Activated naive CD4-positive, alpha-beta T cell treated with anti-CD3 and anti-CD28 coated beads, Interleukin-2, amount 50 U/mL, for 72 hours (primary cell): ENCODE measurements at places on chromosomes 4 and X. TPM values are rescaled to one million over a fixed set of nuclear protein-coding genes. Genes with fewer than 3 reads are reported as not detected.

GRCh38 chr4:141074098-141074878, 59.0 kb downstream of the RNF150 start:
- no peak for DNase-seq

DNA sequence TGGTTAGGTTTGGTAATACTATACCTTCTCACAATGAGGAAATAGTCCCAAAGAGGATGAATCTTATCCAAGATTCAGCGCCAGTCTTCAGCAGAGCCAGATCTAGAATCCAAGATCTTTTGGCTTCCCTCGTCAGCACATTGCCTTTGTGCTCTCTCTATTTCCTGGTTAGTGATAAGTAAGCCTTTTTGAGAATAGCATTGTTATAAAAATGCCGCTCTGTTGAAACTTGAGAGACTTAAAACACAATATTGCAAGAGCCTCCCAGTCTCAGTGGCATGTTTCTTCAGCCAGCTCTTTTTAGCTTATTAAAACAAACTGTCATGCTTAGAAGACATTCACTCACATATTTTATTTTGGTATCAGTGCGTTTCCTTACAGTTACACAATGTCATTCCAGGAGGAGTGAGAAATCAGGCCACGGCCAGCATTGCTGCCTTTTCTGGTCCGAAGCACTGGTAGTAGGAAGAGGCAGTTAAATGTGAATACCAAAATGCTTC, 141.4 kb downstream of the KLHL8 start:
- DNase-seq: no peak

DNA sequence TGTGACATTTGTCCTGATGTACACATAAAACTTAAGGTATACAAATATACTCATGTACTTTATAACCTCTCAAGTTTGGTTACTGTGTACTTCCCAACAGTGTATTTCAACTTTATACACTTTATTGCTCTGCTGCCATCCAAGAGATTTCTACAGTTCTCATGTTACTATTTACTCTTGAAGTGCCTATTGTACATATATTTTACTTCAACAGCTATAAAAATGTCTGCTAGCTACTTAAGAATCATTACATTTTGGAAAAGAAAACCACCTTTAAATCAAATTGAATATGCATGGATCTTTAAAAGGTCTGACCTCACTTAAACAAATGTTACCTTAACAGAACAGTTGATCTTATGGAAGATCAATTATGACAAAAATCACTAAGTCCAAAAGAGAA, 1056.4 kb downstream of the ADGRL3 start:
- no peak for DNase-seq

DNA sequence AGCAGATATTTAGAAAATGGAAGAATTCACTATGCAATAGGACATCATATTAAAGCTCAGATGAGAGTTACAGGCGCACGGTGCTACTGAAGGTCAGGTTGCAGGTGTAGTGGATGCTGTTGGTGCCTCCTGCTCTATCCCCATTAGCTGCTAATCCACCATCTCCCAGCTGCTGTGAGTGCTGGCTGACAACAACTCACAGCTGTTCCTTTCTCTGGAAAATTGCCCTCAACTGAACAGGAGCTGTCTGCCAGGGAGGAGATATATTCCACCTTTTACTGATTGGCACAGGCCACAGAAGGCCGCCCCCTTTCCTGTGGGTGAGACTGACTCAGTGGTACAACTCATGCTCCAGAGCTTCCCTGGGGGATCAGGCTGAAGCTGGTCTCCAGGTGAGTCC, 48.7 kb downstream of the UCHL1 start:
- no peak for DNase-seq

GRCh38 chr4:48930654-48931053, 24.1 kb upstream of the OCIAD2 start:
- DNase-seq: no peak

DNA sequence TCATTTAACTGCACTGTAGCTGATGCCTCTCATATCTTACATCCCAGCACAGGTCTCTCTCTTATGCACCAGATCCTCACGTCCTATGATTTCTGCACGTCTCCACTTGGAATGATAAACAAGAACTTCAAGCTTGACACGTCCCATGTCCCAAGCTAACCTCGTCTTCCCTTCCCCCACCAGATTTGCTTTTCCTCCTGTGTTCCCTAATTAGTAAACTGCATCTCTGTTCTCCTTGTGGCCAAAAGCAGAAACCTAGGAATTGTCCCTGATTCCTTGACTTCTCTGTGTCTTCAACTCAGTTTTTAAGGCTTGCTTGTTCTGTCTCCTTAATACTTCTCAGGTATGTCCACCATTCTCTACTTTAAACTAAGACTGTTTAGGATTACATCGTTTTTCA, 171.9 kb downstream of the BMPR1B start:
- no peak for DNase-seq

- no peak for DNase-seq
These were observed 175.1 kb downstream of the PARM1 start for GRCh38 chr4:75107755-75108612.

GRCh38 chr4:108058685-108059440, 69.2 kb downstream of the HADH start:
- no peak for DNase-seq

DNA sequence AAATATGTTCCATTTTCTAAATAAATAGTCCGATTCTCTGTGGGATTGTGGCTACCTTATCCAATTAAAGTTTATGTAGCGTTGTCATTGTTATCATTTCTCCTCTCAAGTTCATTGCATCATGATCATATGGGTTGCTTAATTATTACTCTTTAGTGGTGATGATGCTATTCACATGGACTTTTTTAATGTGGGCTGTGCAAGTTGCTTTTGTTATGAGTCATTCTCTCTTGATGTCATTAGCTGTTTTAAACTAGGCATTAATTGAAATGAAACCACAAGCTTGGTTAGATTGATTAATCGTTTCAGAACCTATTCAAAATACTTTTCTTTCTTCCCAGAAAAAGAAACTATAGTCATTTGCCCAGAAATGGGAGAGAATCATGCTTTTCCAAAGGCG, 38.2 kb downstream of the NHS start:
- no peak for DNase-seq

DNA sequence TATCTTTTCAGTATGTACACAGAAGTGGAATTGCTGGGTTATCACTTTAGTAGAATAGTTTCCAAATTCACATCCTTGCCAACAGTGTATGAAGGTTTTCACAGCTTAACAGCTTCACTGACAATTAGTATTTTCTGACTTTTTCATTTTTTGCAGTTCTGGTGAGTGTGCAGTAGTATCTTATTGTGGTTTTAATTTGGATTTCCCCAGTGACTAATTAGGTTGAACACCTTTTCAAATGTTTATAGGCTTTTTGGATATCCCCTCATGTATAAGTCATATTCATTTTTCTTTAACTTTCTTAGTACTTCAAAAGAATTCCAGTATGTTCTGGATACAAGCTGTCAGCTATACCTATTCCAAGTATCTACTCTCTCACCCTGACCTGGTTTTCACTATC, 37.1 kb downstream of the BRCC3 start:
- DNase-seq: no peak

- no peak for DNase-seq
These were observed 22.8 kb downstream of the C4orf54 start for GRCh38 chr4:99634742-99635360.

DNA sequence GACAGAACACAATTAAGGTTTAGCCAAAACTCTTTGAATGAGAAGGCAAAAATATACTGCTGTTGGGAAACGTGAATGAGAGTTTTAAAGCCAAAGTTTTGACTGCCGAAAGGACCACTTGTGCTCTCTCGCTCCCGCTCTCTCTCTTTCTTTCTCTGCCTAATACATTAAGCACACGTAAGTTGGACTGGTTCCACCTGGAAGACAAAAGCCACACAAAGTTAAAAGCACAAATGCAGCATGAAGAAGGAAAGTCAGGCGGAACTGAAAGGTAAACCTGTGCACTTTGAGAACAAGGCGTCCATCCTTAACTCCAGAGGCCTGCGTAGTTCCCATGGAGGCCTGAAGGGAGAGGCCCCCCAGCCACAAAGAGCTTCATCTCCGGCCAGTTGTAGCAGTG, 1.9 kb downstream of the DCAF12L2 start:
- no peak for DNase-seq

MED12 gene
- total RNA-seq: 86.5 TPM

DOK7 gene
- not detected for total RNA-seq

TCEAL6 gene
- total RNA-seq: not detected

DMP1 gene
- total RNA-seq: not detected

UGT2B28 gene
- not detected for total RNA-seq

ATP7A gene
- total RNA-seq: 8.1 TPM

BMPR1B gene
- total RNA-seq: not detected

MAGEC1 gene
- total RNA-seq: not detected

SMR3B gene
- not detected for total RNA-seq

SHISA3 gene
- total RNA-seq: not detected

TEX13B gene
- total RNA-seq: not detected
